ENCODE measurements at places on chromosomes 1 and 21.

- no peak for DNase-seq
Measured at GRCh38 chr1:201404722-201405483, 5.8 kb upstream of the LAD1 start.

- DNase-seq, result no peak
Measured at GRCh38 chr1:61754545-61754944, 12.3 kb downstream of the PATJ start.

GRCh38 chr1:11720525-11720924 is 15.4 kb upstream of the AGTRAP start:
- DNase-seq, result no peak

GRCh38 chr1:245084551-245084950 is 70.2 kb upstream of the KIF26B start:
- no peak for DNase-seq

- DNase-seq, result no peak
Measured at GRCh38 chr1:163472651-163473248, 151.0 kb downstream of the NUF2 start.

- peak; percentile 62 for DNase-seq
Measured at GRCh38 chr1:83998498-83999315, at the start of gene TTLL7. TSS of gene TTLL7 (minus strand) at chr1:83999132. CDS start at chr1:83952211, 46,921 bp downstream.

DNA sequence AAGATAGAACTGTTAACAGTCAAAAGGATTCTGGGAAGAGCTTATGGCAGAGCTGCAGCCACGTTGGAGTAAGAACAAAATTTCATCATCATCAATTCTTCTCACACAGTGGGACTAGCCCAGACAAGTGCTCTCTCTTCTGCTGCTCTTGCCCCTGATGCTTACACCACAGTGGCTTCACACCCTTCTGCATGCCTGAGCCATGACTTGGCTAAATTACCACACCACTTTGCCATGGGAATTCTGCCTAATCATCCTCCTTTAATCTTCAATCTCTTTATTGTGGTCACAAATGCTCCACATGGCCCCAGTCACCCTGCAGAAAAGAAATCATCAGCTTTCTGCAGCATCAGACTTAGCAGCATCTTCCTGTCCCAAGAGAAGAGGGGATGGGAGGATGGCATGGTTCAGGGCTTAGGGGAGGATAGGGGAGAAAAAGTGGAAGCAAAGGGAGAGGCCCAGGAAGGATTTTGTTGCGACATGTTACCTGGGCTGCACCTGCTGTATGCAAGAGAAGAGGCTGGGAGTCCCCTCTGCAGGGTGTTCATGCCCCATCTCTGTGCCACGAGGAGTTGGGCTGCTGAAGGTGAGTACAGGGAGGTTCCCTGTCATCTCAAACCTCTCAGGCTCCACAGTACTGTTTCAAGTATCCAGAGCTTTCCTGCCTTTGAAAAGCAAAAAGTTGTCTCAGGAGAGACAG is 9.0 kb upstream of the RPTN start:
- DNase-seq, result peak; percentile 97

GRCh38 chr1:205576805-205577761 is 54.7 kb downstream of the ELK4 start:
- DNase-seq, result no peak

- DNase-seq, result no peak
Measured at GRCh38 chr1:189616893-189617292, 860.8 kb downstream of the BRINP3 start.

GRCh38 chr1:116835161-116835560 is 74.6 kb upstream of the PTGFRN start:
- no peak for DNase-seq

GRCh38 chr1:209062081-209062620 is 521.4 kb upstream of the CAMK1G start:
- no peak for DNase-seq

DNA sequence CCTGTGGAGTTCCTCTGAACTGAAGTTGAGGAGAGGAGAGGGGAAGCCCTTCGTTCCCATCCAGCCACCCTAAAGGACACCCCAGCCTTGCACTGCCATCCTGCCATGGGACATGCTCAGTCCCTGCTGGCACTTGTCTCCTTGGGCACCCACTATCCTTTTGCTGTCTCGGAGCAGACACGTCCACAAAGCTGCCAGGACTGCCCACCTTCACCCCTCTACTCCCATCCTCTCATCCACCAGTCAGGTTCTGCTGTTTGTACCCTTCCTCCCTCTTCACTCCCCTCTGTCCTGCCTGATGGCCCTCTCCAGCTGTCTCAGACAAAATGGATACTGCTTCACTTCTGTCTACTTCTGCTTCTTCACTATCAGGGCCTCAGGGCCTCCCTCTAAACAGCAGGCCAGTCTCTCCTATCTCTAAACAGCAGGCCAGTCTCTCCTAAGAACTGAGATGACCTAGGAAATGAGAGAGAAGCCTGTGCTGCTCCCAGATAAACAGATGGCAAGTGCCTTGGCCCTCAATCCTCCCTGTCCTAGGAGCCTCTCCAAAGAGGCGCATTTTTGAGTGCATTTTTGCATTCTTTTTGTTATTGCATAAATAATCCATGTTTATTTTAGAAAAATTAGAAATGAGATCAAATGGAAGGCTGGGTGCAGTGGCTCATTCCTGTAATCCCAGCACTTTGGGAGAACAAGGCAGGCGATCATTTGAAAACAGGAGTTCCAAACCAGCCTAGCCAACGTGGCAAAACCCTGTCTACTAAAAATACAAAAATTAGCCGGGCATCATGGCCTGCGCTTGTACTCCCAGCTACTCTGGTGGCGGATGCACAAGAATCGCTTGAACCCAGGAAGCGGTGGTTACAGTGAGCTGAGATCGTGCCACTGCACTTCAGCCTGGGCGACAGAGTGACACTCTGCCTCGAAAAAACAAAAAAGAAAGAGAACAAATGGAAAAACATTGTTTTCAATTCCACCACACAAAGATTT is 4.4 kb upstream of the PYCR2 start:
- no peak for DNase-seq

GRCh38 chr1:222373216-222373615 is 174.7 kb downstream of the HHIPL2 start:
- DNase-seq, result no peak

GRCh38 chr1:17190010-17190995 is 14.6 kb upstream of the PADI1 start:
- peak; percentile 98 for DNase-seq

- no peak for DNase-seq
Measured at GRCh38 chr1:97170300-97170699, 448.7 kb downstream of the PTBP2 start.

GRCh38 chr1:32012709-32013385 is 821 bp upstream of the KHDRBS1 start:
- no peak for DNase-seq

DNA sequence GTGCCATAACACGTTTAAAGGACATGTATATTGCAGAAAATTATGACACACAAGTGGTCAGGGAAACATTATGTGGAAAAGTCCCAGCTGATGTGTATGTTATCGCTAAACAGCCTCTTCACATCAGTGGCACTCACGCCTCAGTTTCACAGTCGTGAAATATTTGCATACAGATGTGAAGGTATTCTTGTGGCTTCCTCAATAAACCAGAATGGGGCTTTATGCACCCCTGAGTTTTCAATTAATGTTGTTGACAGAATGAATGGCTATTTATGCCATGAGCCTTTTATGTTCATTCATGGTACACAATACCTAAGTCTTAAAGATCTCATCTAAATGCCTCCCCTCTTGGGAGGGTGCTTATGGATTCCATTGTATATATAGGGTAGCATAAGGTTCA is 202.1 kb upstream of the ADGRL2 start:
- DNase-seq, result no peak

- no peak for DNase-seq
Measured at GRCh38 chr1:161763522-161764098, 2.5 kb upstream of the ATF6 start.

DNA sequence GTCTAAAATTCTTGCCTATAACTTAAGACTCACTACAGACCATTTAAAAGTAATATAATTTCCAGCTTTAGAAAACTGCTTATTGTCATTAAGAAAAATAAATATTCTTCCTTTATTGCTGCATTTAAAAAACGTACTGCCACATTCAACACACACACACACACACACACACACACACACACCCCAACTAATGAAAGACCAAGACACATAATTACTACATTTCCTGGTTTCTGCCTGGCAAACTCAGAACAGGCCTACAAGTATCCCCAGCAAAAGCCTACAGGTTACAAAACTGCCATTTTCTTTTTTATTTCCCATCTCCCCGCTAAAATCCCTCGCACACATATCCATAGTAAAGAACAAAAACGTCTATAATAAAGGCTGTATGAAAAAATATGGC is 1.5 kb downstream of the DENND2C start:
- DNase-seq, result no peak

DNA sequence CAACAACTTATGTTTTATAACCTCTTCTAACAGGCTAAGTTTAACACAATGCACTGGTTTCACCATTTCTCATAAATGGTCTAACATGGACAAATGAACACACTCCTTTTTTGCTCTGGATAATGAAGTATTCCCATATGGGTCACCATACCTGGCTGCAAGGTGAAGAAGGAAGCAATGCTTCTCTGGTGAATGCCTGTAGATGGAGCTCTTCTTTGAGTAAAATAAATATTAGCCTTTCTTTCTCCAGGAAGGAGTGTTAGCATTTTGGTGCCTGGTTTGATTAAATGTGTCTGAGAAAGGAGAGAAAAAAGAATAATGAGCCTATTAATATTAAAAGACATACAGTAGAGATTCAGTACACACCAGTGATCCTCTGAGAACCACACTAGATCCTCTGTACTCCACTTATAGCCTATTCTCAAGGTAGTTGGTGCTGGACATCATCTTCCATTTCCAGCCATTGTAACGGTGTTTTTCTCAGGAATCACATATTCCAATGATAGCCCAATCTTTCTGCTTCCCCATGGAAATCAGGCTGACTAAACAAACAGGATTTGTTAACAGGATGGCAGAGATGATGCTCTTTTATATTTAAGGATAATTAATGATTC is 17.6 kb downstream of the MTFR1L start:
- no peak for DNase-seq

GRCh38 chr1:203797948-203798655 is 2.7 kb downstream of the ZBED6 start:
- peak; percentile 16 for DNase-seq

DNA sequence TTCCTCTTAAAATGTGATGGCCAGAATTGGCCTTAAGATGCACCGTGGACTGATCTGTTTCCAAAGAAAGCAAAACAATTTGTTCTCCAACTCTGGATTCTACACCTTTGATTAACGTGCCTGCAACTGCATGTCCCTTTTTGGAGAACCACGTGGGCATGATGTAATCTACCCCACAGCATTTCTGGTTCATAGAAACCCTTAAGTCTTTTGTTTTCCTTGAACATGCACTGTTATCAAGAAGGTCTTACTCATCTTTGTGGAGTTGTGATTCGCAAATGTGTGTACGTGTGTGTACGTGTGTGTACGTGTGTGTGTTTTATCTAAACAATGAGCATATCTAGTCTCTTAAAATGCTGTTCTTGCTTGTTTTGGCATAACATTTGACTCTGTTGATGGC is 57.8 kb downstream of the LPAR3 start:
- no peak for DNase-seq

DNA sequence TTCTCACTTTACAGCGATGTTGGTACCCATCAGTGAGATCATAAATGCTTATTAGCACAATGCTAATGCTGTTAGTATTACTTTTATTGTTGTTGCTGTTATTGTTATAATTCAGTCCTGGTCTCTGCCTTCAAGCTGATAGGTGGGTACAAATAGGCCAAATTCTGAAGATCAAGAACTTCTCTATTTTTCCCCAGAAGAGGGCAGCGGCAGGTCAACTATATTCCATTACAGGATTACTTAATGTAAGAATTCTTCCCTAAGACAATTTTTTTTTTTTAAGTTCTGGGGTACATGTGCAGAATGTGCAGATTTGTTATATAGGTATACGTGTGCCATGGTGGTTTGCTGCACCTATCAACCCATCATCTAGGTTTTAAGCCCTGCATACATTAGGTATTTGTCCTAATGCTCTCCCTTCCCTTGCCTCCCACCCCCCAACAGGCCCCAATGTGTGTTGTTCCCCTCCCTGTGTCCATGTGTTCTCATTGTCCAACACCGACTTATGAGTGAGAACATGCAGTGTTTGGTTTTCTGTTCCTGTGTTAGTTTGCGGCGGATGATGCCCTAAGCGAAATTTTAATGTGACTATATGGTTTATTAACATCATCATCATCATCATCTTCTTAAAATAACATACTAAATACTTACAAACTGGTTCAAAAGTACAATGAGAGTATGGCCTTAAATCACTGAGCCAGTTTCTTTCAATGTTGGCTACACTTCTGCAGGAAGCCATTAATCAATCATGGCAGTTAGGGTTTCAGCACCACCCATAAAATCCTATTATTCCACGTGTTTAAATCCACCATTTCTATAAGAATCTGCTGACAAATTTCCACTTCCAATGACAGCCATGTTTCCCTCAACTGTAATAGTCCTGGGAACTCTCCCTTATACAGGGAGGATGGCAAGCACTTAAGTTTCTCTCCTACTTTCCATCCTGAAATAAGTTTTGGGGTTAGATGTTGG is 19.2 kb downstream of the SLC19A2 start:
- DNase-seq, result peak; percentile 52

DNA sequence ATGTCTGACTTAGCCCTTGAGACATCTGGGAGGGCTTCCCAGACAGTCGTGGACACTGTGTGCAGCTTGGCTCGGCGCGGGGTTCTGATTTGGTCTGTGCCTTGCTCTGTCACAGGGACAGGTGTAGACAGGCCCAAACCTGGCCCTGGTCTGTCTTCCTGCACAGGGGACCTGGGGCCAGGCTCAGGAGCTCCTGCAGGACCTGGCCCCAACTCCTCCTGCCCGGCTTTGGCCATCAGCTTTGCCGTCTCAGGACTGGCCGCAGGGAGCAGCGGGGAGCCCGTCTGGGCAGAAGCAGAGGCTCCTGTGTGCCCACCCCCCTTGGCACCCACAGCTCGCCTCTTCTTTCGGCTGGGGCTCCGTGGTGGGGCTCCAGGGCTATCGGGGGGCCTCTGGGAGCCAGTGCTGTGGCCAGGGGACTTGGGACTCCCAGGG is 1.7 kb downstream of the PERM1 start:
- DNase-seq, result no peak

DNA sequence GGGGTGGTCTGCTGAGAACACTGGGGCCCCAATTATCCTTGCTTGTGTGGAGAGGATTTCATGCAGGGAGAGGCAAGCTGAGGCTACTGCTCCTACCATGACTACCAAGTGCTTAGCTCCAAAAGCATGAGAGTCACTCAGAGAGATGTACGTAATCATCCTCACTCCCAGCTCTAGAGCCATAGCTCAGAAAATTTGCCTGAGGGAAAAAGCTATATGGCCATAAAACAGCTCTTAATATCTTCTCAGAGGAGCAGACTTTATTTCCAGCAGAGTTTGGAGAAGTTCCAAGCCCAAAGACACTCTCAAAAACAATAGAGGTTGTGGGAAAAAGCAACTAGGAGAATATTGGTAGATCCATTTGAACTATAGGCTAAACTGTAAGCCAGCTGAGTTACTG is 106.4 kb upstream of the PBX1 start:
- no peak for DNase-seq

DNA sequence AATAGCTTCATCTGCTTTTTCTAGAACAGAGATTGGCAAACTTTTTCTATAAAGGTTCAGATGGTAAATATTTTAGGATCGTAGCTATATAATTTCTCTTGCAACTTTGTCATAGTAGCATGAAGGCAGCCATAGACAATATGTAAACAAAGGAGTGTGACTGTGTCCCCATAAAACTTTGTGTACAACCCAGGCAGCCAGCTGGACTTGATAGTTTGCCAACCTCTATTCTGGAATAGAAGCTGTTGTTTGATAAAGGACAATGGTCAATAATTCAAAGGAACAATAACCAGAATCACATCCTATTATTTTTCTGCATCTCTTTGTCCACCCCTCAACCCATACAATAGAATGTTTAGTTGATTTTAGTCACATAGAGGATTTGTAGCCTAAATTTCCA is 286.7 kb downstream of the LMX1A start:
- DNase-seq, result no peak

GRCh38 chr21:38963006-38963405 is 157.3 kb downstream of the ETS2 start:
- DNase-seq, result no peak
